Bone marrow (tissue), 2 donors: ENCODE measurements at places on chromosomes 3 and 15.

- no peak for DNase-seq
Measured at GRCh38 chr3:141655801-141656200, 82.3 kb upstream of the RNF7 start.

DNA sequence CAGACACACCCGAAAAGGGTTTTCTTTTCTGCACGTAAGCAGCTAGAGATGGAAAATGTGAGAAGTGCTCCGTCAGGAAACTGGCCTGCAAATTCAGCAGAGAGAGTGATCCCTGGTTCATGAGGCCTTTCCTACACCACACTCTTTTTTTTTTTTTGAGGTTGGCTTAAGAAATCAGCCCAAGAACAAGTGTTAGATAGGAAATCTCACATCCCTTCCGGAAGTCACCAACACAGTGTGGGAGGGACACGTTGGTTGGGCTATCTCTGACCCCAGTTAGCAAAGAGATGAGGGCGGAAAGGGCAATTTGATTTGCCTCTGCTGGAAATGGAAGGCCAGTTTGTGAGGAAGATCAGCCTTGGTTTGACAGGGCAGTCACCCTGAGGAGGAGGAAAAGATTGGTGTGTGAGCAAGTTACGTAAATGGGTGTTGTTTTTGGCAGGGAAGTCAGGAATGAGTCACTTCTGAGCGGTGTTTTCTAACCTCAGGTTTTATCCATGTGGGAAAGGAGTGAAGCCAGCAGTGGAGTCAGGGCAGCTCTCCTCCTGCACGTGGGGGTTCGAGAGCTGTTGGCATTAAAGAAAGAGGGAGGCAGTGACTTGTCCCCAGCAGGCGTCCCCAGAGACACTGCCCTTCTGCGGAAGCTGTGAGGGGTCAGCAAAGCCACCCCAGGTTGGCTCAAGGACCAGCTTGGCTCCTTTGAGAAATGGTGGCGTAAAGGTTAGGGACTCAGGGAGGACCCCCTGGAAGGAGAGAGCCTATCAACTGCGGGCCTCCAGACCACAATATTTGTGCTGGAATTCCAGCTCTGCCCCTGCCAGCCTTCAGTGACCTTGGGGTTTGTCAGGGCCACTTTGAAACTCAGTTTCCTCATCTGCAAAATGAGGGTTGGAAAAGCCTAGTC is 237.6 kb upstream of the BHLHE40 start:
- DNase-seq, result no peak

DNA sequence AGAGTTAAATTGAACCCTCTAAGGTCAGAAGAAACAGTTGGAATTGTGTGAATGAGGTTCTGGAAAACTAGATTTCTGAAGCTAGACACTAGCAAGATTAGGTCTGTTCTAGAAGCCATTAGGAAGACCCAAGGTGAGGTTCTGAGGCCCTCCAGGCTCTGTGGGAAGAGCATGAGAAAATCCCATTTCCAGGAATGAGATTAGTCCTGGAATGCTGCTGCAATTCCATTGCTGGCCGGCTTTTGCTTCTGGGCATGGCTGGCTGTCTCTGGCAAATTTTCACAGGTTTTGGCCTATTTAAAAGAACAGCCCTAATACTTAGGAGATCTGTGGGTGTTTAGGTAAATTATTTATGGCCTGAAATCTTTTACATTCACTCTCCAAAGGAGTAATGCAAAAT is 26.9 kb upstream of the PYDC2 start:
- DNase-seq, result no peak

- DNase-seq, result no peak
Measured at GRCh38 chr3:43048470-43048869, 57.4 kb downstream of the POMGNT2 start.

DNA sequence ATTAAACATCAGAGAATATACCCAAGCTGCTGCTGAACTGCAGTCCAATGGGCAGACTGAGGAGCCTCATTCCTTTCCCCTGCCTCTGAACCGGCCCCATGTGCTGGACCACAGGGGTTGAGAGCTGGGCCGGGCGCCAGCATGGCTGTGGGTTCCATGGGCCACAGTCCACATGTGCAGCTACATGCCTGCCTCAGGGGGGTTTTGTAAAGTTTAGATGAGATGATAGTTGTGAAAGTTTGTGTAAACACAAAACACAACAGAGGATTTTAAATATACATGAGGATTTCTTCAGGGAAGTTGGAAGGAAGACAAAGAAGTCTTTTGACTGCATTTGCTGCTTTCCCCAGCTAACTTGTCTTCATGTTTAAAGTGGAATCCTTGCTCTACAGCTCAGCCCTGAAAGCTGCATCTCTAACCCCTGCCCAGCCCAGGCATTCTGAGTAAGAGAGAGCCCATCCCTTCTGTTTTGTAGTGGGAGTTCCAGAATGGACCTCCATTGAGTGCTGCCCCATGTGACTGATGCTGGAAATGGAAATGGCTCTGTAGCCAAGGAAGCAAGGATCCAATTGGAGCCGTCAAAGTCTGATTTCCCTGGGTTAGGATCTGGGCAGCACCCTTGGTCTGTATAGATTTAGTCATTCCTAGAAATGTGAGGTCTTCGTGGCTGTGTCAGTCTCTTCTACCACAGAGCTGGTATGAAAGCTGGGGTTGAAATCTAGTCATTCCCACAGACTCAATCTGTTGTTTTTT is 17.5 kb downstream of the SLC12A8 start:
- no peak for DNase-seq

GRCh38 chr15:51830276-51830806 is 888 bp downstream of the TMOD3 start:
- no peak for DNase-seq

GRCh38 chr3:176927280-176927679 is 270.0 kb downstream of the TBL1XR1 start:
- DNase-seq, result no peak

- no peak for DNase-seq
Measured at GRCh38 chr3:142275856-142276255, 50.5 kb upstream of the GK5 start.

DNA sequence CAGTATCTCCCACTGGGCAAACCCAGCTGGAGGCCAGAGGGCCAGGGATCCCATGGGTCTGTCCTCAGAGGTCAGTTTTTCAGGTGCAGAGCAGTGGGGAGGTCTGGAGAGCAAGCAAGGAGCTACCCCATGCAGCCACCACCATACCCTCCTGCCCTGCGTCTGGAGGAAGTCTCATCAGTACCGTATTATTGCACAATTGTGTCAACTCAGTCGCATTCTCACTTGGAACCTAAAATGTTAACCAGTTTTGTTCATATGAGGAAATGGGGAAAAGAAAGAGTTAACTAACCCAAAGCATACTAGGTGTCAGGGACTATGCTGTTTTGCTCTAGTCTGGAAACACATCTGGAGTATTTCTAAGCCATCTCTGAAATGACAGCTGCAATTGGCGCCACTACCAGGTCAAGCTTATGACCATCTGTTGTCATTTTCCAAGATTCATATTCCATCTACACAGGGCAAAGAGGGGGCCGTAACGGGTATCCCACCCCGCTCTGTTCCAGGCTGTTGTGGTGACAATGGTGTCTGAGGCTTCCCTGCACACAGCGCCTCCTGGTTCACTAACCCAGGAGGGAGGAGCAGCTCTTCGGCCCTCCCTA is 16.9 kb upstream of the APBA2 start:
- DNase-seq, result no peak

DNA sequence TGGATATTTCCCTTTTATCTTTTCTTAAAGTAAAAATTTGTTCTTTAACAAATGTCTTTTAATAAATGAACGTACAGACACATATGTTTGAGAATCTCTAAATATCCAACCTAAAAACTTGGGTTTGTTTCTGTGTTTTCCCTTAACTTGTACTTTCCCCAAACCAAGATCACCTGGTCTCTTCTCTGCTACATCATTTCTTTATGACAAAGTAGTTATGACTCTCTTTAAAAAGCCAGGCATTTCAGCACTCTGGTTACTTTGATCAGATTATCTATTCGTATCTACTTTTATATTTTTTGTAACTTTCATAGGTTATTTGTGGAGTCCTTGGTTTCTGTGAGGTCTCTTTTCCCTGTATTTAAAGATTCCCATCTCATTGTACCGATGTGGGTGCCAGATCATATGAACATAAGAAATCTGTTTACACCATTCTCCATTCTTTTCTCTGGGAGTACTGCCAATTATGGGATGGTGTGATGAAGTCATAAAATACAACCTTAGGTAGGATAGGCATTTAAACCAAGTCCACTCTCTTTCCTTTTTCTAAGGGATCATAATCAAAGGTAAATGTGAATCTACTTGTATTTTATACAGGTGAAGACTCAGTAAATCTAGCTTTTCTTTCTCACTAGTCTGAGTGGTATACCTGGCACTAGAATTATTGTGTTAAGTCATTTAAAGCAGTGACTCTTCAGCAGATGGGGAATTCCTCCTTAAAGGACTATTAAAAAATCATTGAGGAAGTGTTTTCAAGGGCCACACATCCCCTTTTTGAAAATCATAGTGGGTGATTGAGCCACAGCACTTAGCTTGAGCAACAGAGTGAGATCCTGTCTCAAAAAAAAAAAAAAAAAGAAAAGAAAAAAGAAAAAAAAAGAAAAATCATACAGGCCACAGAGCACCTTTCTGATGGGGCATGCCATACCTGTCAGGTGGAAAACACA is 12.4 kb upstream of the NFKBIZ start:
- no peak for DNase-seq

- DNase-seq, result no peak
Measured at GRCh38 chr3:71080517-71081083, 502.9 kb downstream of the FOXP1 start.

DNA sequence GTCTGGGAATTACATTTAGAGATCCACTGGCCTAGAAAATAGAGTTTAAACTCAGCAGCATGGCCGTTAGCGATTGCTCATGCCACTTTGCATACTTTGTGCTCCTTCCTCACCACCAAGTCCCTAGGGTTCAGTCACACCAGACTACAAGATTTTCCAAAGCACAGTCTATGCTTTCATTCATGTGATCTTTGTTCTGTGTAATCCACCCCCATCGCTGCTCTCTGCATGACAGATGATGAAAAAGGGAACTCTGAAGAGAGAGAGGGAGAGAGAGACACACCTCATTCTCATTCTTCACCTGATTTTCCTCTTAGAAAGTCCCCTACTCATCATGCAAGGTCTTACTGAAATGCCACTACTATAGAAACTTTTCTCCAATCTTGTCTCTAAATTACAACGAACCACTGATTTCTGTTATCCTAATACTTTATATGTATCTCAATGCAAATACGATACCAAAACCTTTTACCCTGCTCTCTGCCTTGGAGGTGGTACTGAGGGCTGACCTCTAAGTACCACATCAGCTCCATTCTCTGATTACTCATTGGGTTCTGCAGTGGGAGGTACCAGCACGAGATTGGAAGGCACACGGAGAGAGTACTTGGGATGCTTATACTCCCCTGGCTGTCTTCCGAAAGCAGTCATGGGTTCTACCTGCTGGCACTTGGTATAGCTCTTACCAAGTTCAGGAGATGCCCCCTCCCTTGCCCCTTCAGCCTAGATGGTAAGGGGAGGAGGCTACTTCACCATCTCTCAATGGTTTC is 1.1 kb upstream of the PARP15 start:
- DNase-seq, result no peak

DNA sequence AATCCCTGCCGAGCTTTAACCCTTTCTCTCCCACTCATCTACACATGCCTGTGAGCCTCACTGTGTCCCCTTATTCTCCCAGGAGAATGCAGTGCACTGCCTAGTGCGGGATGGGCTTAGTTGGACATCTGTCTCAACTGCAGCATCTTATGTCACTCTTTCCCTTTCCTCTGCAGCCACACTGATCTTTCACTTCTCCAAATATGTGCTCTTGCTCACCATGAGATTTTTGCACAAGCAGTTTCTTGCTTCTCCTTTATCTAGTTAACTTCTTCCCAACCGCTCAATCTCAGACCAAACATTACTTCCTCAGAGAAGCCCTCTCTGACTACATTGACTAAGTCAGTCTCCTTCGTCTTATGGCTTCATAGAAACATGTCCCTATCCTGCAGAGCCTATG is 292.3 kb downstream of the KBTBD8 start:
- no peak for DNase-seq

DNA sequence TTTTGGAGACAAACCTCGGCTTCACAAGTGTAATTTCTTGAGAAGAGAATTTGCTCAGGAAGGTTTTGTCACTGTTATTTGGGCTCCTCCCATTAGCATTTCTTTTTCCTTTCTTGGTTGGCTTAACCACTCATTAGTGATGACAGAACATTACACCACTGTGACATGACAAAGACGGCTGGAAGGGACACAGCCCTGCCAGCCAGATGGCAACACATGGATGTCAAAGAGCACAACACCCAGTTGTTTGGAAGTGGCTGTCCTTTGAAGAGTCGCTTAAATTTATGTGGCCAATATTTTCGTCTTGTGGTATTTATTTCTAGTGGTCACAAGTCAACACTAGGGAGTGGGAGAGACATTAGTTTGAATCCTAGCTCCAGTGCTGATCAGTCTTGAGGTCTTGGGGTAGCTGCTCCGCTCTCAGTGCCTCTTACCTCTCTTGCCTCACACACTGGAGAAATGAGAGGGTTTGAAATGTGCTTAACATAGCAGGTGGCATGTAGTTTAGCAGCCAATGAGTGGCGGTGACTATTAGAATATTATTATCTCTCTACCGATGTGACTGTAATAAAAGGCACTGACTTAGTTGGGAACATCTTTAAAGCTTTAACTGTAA is 92.8 kb downstream of the FRMD4B start:
- DNase-seq, result no peak

DNA sequence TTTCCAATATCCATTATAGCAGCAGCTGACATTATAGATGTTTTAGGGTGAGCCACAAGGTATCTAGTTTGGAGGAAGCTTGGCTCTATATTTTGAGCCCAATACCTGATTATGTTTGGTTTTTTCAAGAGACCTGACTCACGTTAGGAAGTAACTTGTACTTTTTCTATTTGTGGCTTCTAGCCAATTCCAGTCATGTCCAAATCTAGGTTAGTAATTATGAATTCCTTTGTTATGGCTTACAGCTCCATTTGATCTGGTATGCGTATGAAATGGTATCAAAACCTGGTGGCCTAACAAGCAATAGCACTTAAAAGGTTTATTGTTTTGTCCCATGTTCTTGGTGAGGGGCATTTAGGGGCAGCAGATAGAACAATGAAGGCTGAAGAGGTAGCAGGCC is 115.9 kb downstream of the TOP2B start:
- no peak for DNase-seq

DNA sequence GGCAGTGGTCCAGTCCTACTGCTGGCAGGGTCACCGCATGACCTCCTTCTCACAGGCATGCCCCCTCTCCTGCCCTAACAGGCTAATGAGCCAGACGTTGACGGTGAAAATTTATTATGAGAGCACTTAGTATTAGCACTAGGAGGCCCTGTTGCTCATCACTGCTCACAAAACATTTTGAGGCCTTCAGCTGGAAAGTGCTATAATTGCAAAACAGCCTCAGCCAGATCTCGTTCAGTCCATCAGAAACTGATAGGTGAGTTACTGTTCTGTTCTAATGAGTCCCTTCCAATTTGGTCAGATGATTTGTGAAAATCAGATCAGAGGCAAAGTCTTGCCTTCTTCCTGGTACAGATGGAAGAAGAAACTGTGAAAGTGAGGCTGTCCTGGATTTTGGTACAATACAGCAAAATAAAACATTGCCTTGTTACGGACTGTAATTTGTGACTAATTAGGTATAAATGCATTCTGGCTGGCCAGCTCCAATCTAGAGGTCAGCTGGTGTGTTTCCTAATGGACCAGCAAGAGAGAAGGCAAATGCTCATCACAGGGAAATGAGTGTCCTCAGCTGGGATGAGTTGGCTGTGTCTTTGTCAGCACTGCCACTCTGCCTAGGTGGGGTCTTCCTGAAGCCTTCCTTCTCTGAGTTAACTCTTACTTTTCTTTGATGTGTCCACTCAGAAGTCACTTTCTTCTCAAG is 316.8 kb downstream of the CHST2 start:
- no peak for DNase-seq
